Cardiac atrium fibroblast (primary cell): ENCODE measurements at places on chromosomes 13 and 19. TPM values are rescaled to one million over a fixed set of nuclear protein-coding genes. Genes with fewer than 3 reads are reported as not detected.

PSMD8 gene
- 343 and 367 TPM in 2 replicates for total RNA-seq

AMER2 gene
- total RNA-seq = not detected in 2 replicates

ZNF808 gene
- total RNA-seq = 4.5 and 9.7 TPM in 2 replicates

CALR3 gene
- total RNA-seq = not detected in 2 replicates

ATP12A gene
- not detected in 2 replicates for total RNA-seq

CLN5 gene
- 22.9 and 30.8 TPM in 2 replicates for total RNA-seq

PEX11G gene
- total RNA-seq = 3.7 and 5.8 TPM in 2 replicates

GPR32 gene
- total RNA-seq = not detected in 2 replicates

GSX1 gene
- total RNA-seq = not detected in 2 replicates

RETN gene
- not detected in 2 replicates for total RNA-seq

CCDC169 gene
- total RNA-seq = 0.90 TPM in 1 of 2 replicates, not detected in the other

MRPL34 gene
- 45.9 and 70.3 TPM in 2 replicates for total RNA-seq

KCTD15 gene
- total RNA-seq = 37.3 and 39.4 TPM in 2 replicates
